GM12878 (cell line): ENCODE measurements at places on chromosomes 12 and 14. TPM values are rescaled to one million over a fixed set of nuclear protein-coding genes. Genes with fewer than 3 reads are reported as not detected.

SPTB gene
- not detected in 2 replicates for polyA plus RNA-seq

ASPG gene
- polyA plus RNA-seq = not detected in 2 replicates

DNA sequence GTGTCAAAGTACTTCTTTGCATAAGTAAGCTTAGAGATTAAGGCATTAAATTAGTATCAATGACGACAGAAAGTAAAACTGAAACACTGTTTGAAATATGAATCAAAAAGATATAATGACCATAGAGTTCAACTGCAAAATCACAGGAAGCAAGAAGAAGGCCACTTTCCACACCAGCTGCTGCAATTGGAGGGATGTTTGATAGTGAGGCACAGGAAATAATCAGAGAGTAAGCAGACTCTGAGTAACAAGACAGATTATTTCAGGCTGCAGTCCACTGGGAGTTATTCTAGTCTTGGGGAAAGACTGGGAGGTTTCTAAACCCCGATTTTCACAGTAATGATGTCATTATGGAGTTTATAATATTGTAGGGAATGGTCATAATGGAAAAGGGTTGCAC, 12.9 kb downstream of the MDGA2 start:
- DNase-seq = no peak

DNA sequence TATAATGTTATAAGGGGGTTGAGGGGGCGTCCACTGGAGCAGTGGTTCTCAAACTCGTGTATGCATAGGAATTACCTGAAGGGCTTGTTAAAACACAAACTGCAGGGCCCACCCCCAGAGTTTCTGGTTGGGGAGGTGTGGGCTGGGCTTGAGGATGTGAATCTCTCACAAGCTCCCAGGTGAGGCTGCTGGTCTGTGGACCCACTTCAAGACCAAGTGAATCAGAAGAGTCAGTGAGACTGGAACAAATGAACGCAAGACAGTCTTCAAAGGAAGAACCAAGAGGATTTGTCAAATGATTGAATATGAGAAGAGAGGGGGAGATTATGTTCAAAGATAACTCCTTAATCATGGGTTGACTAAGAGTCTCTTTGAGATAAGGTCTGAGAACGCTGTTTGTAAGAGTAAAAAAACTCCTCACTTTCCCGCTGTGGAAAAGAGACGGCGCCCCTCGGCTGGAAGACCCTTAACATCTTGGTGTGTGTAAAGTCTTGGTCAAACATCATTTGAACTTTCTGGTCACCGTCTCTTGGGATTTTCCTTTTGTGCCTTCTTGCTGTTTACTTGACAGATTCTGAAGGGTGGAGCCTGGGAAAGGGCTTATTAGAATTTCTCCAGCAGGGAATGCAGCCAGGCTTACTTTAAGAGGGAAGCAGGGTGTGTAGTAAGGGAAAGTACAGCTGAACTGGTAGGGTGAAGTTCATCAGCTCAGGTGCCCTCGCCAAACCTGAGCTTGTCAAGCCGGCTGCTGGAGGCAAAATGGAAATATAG, 5.3 kb upstream of the FOXN3 start:
- no peak for DNase-seq

GRCh38 chr12:104460041-104460719, 3.4 kb downstream of the CHST11 start:
- no peak for DNase-seq

GRCh38 chr12:120584343-120585149, 3.3 kb upstream of the POP5 start:
- DNase-seq = no peak

- no peak for DNase-seq
Observed at GRCh38 chr12:92544322-92544721, 158.5 kb upstream of the PLEKHG7 start.

- DNase-seq = no peak
Observed at GRCh38 chr12:95648990-95649791, 97.9 kb upstream of the USP44 start.
